Articular chondrocyte of knee joint (primary cell): ENCODE measurements at places on chromosomes 3 and 15. TPM values are rescaled to one million over a fixed set of nuclear protein-coding genes. Genes with fewer than 3 reads are reported as not detected.

IQSEC1 gene
- 40.9 and 47.6 TPM in 2 replicates for total RNA-seq

HGD gene
- 0.13 and 0.22 TPM in 2 replicates for total RNA-seq

ACOX2 gene
- 3.2 and 14.2 TPM in 2 replicates for total RNA-seq

PODXL2 gene
- 0.78 and 1.1 TPM in 2 replicates for total RNA-seq

VGLL4 gene
- 124 and 212 TPM in 2 replicates for total RNA-seq

CCRL2 gene
- total RNA-seq: 6.2 and 8.0 TPM in 2 replicates

SNX1 gene
- total RNA-seq: 59.3 and 60.5 TPM in 2 replicates

RCN2 gene
- total RNA-seq: 82.2 and 85.5 TPM in 2 replicates

ADCY5 gene
- 1.4 and 1.6 TPM in 2 replicates for total RNA-seq
